Articular chondrocyte of knee joint (primary cell): ENCODE measurements at places on chromosomes 4 and X. TPM values are rescaled to one million over a fixed set of nuclear protein-coding genes. Genes with fewer than 3 reads are reported as not detected.

Gene CT45A2
- not detected in 2 replicates for total RNA-seq

Gene USO1
- 133 and 136 TPM in 2 replicates for total RNA-seq

Gene PACRGL
- 20.9 and 24.8 TPM in 2 replicates for total RNA-seq

Gene ITGB1BP2
- total RNA-seq: 1.1 and 1.2 TPM in 2 replicates

Gene RAB39B
- 0.52 and 0.86 TPM in 2 replicates for total RNA-seq

Gene TMPRSS11D
- not detected in 2 replicates for total RNA-seq

Gene ARHGEF6
- total RNA-seq: 18.6 and 21.3 TPM in 2 replicates

Gene STOX2
- 2.6 and 3.8 TPM in 2 replicates for total RNA-seq

Gene CPZ
- total RNA-seq: 10.8 and 11.6 TPM in 2 replicates

Gene PPAT
- total RNA-seq: 9.3 and 12.9 TPM in 2 replicates

Gene EGF
- total RNA-seq: 0.78 and 2.5 TPM in 2 replicates

Gene BST1
- 21.8 and 31.1 TPM in 2 replicates for total RNA-seq

Gene PCDH7
- total RNA-seq: 0.97 TPM in 1 of 2 replicates, not detected in the other

Gene STBD1
- 10.3 TPM in 2 replicates for total RNA-seq

Gene LRAT
- total RNA-seq: 1.2 and 2.1 TPM in 2 replicates

Gene ATOH1
- not detected in 2 replicates for total RNA-seq

Gene MAP3K15
- total RNA-seq: not detected in 2 replicates

Gene PTCHD1
- total RNA-seq: not detected in 2 replicates

Gene MAGEC2
- total RNA-seq: not detected in 2 replicates

Gene KLHL8
- 11.1 and 11.6 TPM in 2 replicates for total RNA-seq

Gene LONRF3
- total RNA-seq: 0.86 and 0.91 TPM in 2 replicates

Gene RASSF6
- total RNA-seq: not detected in 2 replicates

Gene NCAPG
- 14.5 and 29.7 TPM in 2 replicates for total RNA-seq

Gene MAGEA10
- not detected in 2 replicates for total RNA-seq

Gene SLC6A8
- 14.9 and 22.5 TPM in 2 replicates for total RNA-seq

Gene NAP1L5
- 4.4 and 7.8 TPM in 2 replicates for total RNA-seq

Gene DUX4
- not detected in 2 replicates for total RNA-seq

Gene RBMXL3
- not detected in 2 replicates for total RNA-seq

Gene TKTL2
- total RNA-seq: under 0.01 TPM in 1 of 2 replicates, not detected in the other

Gene PPEF1
- 0.11 TPM in 1 of 2 replicates, not detected in the other for total RNA-seq

Gene ADH1A
- not detected in 2 replicates for total RNA-seq

Gene SSX1
- total RNA-seq: not detected in 2 replicates

Gene ASMT
- not detected in 2 replicates for total RNA-seq

Gene STK32B
- total RNA-seq: 10.8 and 13.1 TPM in 2 replicates
